ENCODE measurements at places on chromosomes 6 and 20. TPM values are rescaled to one million over a fixed set of nuclear protein-coding genes. Genes with fewer than 3 reads are reported as not detected.

The LAMA2 gene
- total RNA-seq, result not detected

The IL20RA gene
- not detected for total RNA-seq

The SPATA25 gene
- 5.9 TPM for total RNA-seq

The C20orf204 gene
- total RNA-seq, result 3.0 TPM

The RIMS1 gene
- total RNA-seq, result under 0.01 TPM

The RAD21L1 gene
- not detected for total RNA-seq

DNA sequence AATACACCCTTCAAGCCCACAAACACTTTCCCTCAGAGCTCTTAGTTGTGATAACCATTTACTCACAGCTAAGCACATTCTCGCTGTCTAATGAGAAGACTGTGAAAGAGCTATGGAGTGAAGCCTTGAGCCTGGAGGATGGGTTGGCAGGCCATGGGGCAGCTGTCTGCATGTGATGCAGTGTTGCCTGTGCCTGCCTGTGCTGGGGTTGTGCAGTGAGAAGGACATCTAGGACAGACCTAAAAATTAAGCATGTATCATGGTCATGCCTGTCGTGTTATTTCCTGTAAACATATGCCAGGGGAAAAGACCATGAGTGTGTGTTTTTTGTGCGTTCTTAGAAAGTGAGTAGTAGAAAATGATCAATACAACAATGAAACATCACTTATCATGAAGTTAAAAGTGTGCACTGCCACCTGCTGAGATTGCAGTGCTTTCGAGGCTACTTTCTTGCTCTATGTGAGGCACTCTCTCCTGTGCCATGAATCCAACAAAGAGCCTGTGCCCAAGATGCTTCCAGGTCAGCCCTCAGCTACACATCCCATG lies 8.1 kb upstream of the ZC3H12D start:
- no peak for DNase-seq

GRCh38 chr20:33777816-33778215 lies 33.3 kb upstream of the CHMP4B start:
- no peak for DNase-seq

- no peak for DNase-seq
Measured at GRCh38 chr6:146870760-146871159, 272.0 kb downstream of the ADGB start.

DNA sequence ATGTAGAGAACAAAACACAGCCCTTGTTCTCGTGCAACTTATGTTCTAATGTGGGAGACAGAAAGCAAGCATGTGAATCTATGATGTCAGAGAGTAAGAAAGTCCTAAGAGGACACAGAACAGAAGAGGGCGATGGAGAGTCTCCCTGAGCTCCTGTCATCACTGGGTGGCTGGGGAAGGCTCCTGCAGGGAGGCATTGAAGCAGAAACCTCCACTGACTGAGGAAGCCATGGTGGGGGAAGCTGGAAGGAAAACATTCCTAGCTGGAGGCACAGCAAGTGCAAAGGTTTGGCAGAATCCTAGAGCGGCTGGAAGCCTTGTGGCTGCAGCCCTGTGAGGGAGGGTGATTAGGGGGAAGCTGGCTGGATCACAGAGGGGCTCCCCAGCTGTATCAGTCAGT lies 248.0 kb downstream of the CDH26 start:
- DNase-seq, result peak; percentile 67

GRCh38 chr6:116265041-116265829 lies 11.4 kb upstream of the TSPYL4 start:
- no peak for DNase-seq

DNA sequence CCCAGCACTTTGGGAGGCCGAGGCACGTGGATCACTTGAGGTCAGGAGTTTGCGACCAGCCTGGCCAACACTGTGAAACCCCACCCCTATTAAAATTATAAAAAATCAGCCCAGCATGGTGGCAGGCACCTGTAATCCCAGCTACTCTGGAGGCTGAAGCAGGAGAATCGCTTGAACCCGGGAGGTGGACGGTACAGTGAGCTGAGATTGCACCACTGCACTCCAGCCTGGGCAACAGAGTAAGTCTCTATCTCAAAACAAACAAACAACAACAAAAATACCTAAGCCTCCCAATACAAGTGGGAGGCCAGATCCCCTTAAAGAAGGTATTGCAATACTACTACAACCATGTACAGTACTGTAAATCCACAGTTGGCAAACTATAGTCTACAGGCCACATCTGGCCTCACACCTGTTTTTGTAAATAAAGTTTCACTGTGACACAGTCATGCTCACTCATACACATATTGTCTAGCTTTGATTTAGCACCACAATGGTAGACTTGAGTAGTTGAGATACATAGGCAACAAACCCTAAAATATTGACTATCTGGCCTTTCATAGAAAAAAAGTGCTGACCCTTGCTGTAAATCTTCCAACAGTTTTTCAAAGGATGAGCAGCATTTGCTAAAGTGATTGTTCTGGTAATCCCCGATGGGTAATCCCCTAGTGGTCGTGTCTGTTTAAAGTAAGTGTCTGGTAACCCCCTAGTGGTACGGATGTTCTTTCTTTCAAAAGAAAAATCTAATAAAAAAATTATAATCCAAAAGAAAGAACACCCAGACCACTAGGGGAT lies 202.0 kb downstream of the RNGTT start:
- DNase-seq, result no peak

DNA sequence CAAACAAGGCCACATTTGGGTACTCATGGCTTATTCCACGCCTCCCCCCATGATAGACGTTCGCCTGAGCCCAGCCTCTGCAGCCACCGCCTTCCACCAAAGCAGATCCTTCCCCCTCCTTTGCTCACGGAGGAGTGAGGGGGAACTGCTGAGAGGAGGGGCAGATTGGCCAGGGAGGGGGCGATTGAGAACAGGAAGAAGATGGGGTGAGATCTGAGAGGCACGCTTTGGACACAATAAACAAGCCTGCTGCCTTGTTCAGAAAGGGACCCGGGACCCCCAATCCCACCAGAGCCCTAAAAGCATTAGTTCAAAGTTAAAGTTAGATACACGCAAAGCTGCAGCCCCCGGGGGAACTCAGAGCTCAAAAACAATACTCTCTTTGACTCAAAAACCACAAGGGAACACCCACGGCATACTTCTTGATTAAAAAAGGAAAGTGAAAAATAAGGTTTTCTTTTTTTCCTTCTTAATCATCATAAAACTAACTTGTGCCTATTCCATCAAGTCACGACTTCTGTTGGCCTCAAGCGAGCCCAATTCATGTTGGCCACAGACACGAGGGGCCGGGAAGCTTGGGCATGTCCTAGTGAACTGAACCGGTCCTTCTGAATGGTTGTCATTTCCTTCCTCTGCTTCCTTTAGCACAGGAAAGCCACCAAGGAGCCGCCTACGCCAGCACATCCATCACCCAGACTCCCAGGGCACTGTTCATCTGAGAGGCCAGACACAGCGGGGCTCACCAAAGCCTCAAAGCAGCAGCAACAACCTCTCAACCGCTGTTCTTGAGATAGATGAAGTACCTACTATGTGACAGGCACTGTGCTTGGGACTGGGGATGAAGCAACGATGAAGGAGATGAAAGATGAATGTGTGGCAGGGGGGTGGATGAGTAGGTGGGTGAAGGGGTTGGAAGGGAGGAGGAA lies 44.7 kb downstream of the NFATC2 start:
- peak; percentile 54 for DNase-seq

GRCh38 chr6:137536104-137536773 lies 42.0 kb upstream of the OLIG3 start:
- DNase-seq, result no peak

DNA sequence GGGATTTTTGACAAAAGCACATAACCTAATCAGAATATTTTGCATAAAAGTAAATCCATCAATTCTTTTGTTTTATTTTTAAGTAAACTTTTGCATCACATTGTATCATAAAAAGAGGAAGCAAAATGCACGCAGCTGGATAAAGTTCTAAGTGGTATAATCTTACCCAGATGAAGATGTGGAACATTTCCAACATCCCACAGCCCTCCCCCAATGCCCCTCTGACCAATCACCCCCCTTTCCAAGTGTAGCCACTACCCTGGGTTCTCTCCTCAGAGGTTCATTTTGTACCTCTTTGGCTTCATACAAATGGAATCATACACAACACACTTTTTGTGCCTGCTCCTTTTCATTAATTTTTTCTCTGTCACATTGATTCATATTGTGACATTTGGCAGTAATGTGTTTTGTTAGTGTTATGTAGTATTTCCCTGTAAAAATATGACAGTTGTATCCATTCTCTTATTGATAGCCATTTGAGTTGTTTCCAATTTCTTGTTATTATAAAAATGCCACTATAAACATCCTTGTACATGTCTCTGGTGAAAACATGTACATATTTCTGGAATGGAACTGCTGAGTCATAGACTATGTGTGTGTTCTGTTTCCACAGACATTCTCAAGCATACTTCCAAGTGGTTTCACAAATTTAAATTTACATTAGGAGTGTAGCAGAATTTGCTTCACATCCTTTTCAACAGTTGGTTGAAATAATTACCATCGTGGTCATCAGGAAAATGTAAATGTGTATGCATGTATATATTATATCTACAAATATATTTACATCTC lies 92.9 kb upstream of the SYNDIG1 start:
- DNase-seq, result peak; percentile 65

DNA sequence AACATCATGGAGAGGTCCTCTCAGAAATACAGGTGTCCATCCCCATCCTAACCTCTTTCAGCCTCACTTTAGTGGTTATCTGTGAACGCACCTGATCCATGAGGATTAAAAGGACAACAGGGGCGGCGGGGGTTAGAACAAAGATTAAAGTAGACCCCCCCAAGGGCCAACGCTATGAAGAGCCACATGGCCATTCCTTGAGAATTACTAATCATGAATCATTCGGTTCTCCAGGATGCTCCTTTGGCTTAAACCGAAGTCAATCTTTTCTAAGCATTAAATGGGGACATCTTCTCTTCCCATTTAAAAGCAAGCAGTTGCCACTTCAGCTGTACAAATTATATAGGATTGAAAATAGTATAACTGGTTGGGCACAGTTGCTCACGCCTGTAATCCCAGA lies 212.4 kb downstream of the GMPR start:
- DNase-seq, result no peak

GRCh38 chr6:113662688-113663333 lies 194.3 kb upstream of the MARCKS start:
- DNase-seq, result no peak

DNA sequence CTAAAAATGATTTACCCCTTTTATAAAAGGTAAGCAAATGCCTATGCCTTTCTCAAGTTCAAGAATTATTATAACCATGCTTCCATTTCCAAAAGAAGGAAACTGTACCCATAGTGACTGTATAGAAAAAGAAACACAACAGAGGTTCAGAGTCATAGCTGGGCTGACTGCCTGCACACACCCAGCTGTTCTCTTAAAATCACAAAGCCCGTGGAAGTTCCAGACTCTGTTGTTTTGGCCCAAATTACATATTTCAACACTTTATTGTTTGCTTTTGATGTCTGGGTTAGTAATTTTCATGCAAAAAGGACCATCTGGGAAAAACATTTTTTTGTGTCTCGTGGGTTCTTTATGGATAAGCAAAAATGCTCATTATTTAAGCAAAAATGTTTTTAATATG lies 99.2 kb downstream of the LCA5 start:
- no peak for DNase-seq

DNA sequence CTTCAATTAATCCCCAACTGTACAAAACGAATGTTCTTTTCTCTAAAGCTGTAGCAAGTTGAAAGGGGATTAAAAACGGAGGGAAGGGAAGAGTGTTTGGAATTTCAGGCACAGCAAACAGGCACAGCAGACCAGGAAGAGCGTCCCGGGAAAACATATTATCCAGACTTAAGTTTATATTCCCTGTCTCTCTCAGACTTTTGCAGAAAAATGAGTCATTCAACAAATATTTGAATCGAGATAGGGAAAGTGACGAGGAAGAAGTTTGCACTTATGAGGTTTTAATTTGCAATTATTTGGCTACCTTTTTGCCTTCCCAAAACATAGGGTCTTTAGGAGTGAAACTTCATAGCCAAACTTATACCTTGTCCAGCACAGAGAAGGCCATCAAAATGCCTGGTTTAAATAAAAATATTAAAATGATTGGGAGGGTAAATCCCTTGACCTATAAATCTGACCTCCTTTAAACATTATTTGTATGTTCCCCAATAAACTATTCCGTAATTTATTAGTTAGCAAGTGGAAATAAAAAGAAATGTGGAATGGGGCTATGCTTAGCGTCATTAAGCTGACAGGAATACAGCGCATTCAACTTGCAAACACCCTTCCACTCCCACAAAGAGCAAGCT lies 16.0 kb downstream of the HFE start:
- DNase-seq, result no peak

GRCh38 chr6:14121936-14122344 lies 4.4 kb downstream of the CD83 start:
- DNase-seq, result no peak

GRCh38 chr6:73497915-73498314 lies 22.9 kb downstream of the EEF1A1 start:
- no peak for DNase-seq

DNA sequence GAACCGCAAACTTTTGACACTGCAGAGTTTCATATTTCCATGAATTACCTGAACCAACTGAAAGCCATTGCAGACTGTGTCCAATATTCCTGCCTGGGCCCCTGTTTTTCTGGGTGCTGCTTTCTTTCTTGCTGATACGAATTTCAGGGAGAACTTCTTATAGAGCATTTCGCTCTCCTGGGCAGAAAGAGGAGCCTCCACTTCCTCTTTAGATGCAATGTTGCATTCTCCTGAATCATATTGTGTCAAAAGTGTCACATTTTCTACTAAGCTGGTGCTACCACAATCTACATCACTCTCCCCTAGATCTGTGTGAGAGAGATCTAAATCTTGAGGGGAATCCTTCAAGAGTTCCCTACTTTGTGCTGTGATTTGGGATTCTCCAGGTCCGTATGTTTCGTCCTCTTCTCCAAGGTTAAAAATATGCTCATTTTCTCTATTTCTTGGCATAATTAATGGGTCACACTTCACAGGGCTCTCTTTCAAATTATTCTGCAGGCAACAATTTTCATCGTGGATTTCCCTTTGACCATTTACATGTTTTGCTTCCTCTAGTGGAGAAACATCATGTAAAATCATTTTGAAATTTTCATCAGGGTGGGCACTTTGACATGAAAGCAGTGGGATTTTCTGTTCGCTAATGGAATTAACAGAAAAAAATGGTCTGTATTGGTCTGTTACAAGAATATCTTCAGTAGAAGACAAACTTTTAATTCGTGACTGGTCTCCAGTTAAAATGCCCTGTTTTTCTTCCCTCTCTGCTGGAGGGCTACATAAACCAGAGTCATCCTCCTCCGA lies 102.3 kb downstream of the DST start:
- DNase-seq, result peak; percentile 40

- DNase-seq, result no peak
Measured at GRCh38 chr20:5919626-5920544, 30.4 kb downstream of the TRMT6 start.

GRCh38 chr6:13687917-13688351 lies 23.7 kb downstream of the RANBP9 start:
- DNase-seq, result no peak

- no peak for DNase-seq
Measured at GRCh38 chr20:63165356-63166192, 50.4 kb downstream of the YTHDF1 start.

All from hematopoietic multipotent progenitor cell (in vitro differentiated cells).